ENCODE measurements at places on chromosomes 3 and 15.

GRCh38 chr3:32202496-32202895 is 36.0 kb upstream of the CMTM8 start:
- no peak for DNase-seq

- DNase-seq: no peak
Measured at GRCh38 chr3:187987924-187988323, 166.0 kb upstream of the LPP start.

GRCh38 chr3:75232216-75232615 is 431.9 kb upstream of the FRG2C start:
- DNase-seq: no peak

- DNase-seq: peak; percentile 87
Measured at GRCh38 chr3:23567917-23568316, 237.8 kb upstream of the UBE2E1 start.

GRCh38 chr15:29621616-29622015 is 200.7 kb downstream of the TJP1 start:
- no peak for DNase-seq

GRCh38 chr3:94336046-94336753 is 273.3 kb downstream of the NSUN3 start:
- DNase-seq: peak; percentile 43

GRCh38 chr3:122331886-122332285 is 6.8 kb downstream of the CSTA start:
- DNase-seq: no peak

- DNase-seq: no peak
Measured at GRCh38 chr15:75230551-75231371, 27.4 kb upstream of the GOLGA6C start.

- no peak for DNase-seq
Measured at GRCh38 chr15:73571346-73571745, 61.8 kb downstream of the NPTN start.

DNA sequence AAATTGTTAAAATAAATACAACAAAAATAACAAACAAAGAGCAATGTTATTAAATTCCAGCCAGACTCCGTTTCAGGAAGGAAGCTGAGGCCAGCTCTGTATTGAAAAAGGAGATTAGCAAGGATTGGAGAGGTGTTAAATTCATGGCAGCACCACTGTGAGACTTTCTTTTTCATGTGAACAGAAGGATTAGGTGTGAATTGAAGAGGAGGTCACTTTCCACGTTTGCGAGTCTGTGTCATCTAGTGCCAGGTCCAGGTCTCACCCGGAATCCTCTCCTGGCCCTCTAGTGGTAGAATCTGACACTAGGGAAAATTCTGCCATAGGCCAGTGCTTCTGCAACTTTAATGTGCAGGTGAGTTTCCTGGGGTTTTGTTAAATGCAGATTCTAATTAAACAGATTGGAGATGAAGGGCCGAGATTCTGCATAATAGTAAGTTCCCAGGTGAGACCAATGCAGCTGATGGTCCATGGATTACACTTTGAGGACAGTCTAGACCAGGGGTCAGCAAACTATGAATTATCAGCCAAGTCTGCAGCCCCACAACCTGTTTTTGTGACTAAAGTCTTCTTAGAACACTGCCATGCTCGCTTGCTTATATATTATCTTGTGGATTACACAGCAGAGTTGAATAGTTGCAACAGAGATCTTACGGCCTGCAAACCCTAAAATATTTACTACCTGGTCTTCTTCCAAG is 9.2 kb upstream of the SLC6A1 start:
- peak; percentile 84 for DNase-seq

GRCh38 chr3:126872701-126873342 is 110.1 kb upstream of the PLXNA1 start:
- DNase-seq: no peak

- DNase-seq: no peak
Measured at GRCh38 chr15:29086891-29087290, 182.7 kb downstream of the NSMCE3 start.
